ENCODE measurements at places on chromosomes 16 and 17.

- DNase-seq: no peak
Measured at GRCh38 chr16:74793571-74793970, 19.0 kb upstream of the FA2H start.

DNA sequence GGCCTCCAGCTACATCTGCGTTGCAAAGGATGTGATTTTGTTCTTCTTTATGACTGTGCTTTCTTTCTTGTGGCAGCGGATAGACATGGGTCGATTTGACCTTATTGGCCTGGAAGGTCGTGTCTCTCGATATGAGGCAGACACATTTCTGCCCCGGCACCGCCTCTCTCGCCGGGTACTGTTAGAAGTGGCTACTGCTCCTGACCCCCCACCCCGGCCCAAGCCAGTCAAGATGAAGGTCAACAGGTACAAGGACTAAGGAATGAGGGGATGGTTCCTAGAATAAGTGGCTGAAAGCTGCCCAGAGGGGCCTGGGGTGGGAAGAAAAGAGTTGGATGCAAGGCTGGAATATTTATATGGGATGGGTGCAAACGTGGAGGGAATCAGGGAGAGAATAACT lies 21.1 kb downstream of the SRCAP start:
- DNase-seq: no peak

- no peak for DNase-seq
Measured at GRCh38 chr17:73492125-73492820, 152.0 kb downstream of the SDK2 start.

- no peak for DNase-seq
Measured at GRCh38 chr17:56602292-56603130, 9.0 kb downstream of the NOG start.

DNA sequence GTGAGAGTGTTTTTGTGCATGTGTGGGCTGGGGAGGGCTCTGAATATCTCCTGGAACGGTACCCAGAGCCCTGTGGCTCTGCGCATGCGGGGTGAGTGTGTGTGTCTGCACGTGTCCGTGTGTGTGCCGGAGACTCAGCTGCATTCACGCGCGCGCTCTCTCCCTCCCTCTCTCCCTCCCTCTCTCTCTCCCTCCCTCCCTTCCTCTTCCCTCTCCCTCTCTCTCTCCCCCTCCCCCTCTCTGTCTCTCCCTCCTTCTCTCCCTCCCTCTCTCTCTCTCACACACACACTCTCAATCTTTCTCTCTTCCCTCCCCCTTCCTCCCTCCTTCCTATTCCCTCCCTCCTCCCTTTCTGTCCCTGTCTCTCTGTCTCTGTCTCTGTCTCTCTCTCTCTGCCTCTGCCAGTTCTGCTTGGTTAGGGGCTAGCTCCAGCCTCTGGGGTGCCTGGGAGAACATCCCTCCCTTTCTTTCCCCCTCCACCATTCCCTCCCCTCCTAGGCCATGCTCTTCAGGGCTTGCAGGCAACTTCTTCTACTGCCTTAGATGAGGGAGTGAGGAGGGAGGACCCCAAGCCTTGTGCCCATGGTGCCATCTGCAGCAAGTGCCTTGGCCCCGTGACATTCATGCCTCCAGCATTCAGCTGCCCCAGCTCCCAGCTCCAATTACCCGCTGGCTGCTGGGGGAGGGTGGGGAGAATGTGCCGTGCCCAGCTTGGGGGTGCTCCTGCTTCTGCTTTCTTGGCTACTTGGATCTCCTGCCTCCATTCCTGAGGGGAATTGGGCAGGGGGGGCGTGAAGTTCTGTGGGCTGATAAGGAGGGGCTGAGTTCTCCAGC lies 6.4 kb downstream of the THRA start:
- peak; percentile 50 for DNase-seq

GRCh38 chr17:47729476-47729875 lies 3.6 kb upstream of the TBX21 start:
- DNase-seq: no peak

DNA sequence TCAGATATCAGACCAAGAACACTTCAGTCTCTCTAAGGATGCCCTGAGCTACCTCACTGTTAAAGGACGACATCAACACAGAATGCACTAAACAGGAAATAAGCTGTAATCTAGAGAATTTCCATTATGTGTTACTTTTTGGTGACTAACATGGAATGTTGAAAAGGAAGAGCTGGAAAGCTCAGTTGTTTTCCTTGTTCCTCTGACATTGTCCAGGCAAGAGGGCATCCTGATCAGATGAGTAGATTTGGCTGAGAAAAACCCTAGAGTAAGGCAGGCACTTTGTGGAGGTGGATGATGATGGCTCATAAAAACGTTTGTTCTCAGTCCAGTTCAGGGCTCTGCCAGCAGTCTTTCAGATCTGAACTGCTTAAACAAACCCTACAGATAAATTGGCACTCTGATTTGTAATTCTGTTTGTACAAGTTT lies 34.0 kb downstream of the DGKE start:
- no peak for DNase-seq

DNA sequence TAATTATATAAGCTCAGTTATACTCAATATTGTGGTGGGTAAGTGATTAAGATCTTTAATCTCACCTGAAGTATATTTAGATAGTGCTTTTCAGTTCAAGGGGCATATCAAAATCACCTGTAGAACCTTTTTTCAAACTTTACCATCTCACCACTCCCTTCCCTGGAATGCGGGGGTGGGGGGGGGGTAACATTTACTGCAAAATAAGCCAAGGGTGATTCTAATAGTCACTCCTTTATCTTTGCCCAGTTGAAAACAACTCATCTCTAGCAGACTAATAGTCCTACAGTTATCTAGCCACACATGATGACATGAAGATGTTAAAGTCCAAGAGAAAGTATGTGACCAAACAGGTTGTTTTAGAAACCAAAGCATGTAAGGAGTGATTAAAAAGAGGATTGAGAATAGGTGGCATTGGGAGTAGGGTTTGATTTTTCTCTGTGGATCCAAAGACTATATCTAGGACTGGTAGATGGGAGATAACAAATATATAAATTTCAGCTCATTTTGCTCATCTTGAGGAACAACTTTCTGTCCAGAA lies 21.5 kb downstream of the LPCAT2 start:
- no peak for DNase-seq

DNA sequence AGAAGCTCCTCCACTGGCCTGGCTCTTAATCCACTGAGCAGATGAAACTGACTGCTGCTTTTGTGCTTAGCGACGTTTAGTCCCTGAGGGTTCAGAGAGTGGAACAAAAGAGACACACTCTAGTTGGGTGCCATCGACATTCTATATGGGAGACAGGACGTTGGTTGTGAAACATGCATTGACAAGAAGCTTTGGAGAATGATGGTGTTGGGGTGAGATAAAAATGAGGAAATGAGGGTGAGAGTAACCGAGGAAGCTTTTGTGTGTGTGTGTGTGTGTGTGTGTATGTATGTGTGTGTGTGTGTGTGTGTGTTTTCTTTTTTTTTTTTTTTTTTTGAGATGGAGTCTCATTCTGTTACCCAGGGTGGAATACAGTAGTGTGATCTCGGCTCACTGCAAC lies 89.5 kb downstream of the ABCC1 start:
- no peak for DNase-seq

Data from NK-92 treated with Interleukin-12 subunit alpha and Interleukin-12 subunit beta, amount 100 ng/mL, for 24 hours (cell line).